LHCN-M2 (cell line): ENCODE measurements at places on chromosomes 6 and 20. TPM values are rescaled to one million over a fixed set of nuclear protein-coding genes. Genes with fewer than 3 reads are reported as not detected.

The FAM162B gene
- not detected in 2 replicates for total RNA-seq

The CYP24A1 gene
- total RNA-seq: 0.51 TPM in 1 of 2 replicates, not detected in the other

- DNase-seq: no peak
These were observed 27.6 kb upstream of the ADA start for GRCh38 chr20:44678990-44679611.

The RIPPLY2 gene
- not detected in 2 replicates for total RNA-seq

GRCh38 chr6:116779573-116780164, 14.2 kb upstream of the FAM162B start:
- peak; percentile 38 for DNase-seq

DNA sequence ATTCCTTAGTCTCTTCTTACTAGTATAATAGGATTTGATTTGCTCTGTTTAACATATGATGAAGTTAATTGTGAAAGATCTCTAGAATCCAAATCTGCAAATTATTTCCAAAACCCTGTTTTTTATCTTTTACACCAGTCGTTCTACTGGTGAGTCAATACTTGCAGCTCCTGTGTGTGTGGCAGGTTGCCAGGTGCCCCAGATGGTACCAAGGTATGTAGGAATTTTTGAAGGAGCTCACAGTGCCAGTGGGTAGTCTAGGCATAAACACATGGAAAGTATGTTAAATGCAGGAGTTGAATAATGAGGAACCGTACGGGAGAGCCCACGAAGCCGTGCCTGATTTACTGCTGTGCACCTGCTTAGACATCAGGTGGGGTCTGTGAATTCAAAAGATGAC, 192.2 kb downstream of the FARS2 start:
- no peak for DNase-seq

GRCh38 chr6:109523478-109523877, 40.5 kb upstream of the ZBTB24 start:
- peak; percentile 69 for DNase-seq

GRCh38 chr20:57433657-57434389, 42.6 kb downstream of the RBM38 start:
- DNase-seq: no peak

The SRMS gene
- total RNA-seq: not detected in 2 replicates

The CYP39A1 gene
- 0.13 TPM in 1 of 2 replicates, not detected in the other for total RNA-seq

DNA sequence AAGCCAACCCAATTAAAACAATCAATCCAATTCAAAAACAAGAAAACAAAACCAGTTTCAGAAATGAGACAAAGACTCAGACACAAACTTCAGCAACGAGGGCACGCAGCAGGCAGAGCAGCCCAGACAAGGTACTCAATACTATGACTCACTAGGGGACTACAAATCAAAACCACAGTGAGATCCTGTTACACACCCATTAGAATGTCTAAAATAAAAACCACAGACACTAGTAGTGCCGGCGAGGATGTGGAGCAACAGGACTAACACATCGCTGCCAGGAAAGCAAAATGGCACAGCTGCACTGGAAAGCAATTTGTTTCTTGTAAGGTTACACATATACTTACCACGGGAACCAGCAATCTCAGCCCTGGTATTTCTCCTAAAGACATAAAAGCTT, 28.4 kb upstream of the MAS1L start:
- DNase-seq: peak; percentile 68

GRCh38 chr6:121522771-121523386, 87.4 kb downstream of the GJA1 start:
- peak; percentile 71 for DNase-seq

GRCh38 chr6:27667016-27667656, 194.2 kb upstream of the ZNF184 start:
- no peak for DNase-seq

GRCh38 chr20:675033-675452, 559 bp downstream of the SCRT2 start:
- no peak for DNase-seq

GRCh38 chr20:64006490-64006889, 25.6 kb downstream of the PRPF6 start:
- DNase-seq: no peak

- DNase-seq: no peak
These were observed 6.6 kb downstream of the GMPR start for GRCh38 chr6:16244869-16245451.

GRCh38 chr20:60013296-60014139, 55.3 kb downstream of the CDH26 start:
- peak; percentile 71 for DNase-seq

The NEDD9 gene
- 6.3 and 10.6 TPM in 2 replicates for total RNA-seq

DNA sequence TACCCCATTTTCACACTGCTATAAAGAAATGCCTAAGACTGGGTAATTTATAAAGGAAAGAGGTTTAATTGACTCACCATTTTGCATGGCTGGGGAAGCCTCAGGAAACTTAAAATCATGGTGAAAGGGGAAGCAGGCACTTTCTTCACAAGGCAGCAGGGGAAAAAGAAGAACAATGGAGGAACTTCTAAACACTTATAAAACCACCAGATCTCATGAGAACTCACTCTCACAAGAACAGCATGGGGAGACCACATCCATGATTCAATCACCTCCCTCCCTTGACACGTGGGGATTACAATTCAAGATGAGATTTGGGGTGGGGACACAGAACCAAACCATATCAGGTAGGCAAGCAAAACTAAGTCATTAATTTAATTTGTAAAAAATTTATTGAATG, 343.2 kb downstream of the FRK start:
- DNase-seq: no peak

DNA sequence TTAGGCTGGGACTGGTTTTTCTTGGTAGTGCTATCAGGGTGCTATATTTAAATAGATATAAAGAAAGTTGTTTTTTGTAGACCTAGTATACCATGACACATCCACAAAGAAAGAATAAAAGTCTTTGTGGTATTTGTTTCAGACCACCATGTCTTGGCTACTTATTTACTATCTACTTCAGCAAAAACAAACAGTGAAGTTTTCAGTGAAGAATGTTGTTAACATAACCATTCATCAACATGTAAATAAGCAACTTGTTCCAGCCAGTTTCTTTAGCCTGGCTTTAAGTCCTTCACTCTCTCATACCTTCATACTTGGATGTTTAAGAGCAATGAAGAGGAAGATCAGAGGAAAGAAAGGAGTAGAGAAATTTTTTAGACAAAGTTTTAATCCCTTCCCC, 624.1 kb downstream of the CD109 start:
- no peak for DNase-seq

GRCh38 chr6:45584127-45584526, 206.4 kb upstream of the SUPT3H start:
- no peak for DNase-seq

DNA sequence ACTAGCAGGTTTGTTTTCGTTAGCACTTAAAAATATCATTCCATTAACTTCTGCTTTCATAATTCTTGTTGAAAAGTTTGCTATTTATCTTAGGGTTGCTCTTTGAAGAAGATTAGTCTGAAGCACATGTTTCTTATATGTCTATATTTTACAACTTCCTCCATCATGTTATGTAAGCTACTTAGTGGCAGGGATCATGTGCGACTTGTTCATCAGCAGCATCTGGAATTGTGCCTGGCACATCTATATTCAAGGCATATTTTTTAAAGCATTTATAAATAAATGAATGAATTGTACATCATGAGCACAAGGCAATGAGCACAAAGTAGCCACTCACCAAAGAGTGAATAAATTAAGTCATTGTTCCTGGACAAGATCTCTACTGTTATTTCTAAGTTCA, 187.2 kb upstream of the COL21A1 start:
- no peak for DNase-seq

The PACRG gene
- 0.75 TPM in 1 of 2 replicates, not detected in the other for total RNA-seq

DNA sequence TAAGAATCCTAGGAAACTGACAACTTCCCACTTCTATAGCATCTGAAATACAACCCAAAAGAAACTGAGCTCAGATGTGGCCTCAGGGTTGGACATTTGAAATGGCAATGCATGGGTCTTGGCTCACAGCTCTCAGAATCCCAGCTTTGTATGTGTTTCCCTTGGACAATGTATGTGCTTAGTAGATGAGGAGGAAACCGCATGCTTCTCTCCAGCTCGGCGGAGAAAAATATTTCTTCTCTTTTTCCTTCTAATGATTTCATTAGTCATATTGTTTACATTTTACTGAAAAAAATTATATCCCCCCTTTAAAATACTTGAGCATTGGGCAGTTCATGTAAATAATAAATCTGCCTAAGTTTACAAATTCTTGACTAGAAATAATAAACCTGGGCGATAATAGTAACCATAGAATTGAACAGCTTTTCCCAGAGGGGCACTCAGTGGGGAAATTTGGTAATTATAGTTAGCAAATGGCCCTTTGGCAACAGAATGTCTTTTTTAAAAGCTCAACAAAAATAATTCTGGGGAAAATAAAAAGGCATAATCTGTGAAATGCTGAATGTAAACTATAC, 55.3 kb downstream of the PFDN4 start:
- no peak for DNase-seq

DNA sequence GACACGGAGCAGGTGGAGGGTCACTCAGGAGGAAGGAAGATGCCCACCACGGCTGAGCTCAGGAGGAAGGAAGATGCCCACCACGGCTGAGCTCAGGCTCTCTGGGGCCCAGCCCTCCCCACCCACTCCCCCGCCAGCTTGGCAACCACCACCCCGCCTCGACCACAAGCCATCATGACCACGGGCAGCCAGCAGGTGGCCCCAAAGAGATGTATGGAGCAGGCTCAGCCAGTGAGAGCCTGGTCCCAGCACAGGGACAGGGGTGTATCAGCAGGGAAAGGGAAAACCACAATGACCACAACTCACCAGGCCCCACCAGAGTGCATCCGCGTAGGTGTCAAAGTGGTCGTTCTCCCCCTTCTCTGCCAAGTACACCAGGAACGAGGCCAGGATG, 30.4 kb downstream of the KCNQ2 start:
- DNase-seq: no peak

The TCF15 gene
- not detected in 2 replicates for total RNA-seq

The EBF4 gene
- total RNA-seq: 0.06 and 0.19 TPM in 2 replicates

GRCh38 chr6:15843226-15843625, 180.4 kb upstream of the DTNBP1 start:
- no peak for DNase-seq
